ENCODE measurements at places on chromosomes 6 and 20.

- no peak for DNase-seq
Measured at GRCh38 chr20:8385247-8385646, 253.2 kb downstream of the PLCB1 start.

DNA sequence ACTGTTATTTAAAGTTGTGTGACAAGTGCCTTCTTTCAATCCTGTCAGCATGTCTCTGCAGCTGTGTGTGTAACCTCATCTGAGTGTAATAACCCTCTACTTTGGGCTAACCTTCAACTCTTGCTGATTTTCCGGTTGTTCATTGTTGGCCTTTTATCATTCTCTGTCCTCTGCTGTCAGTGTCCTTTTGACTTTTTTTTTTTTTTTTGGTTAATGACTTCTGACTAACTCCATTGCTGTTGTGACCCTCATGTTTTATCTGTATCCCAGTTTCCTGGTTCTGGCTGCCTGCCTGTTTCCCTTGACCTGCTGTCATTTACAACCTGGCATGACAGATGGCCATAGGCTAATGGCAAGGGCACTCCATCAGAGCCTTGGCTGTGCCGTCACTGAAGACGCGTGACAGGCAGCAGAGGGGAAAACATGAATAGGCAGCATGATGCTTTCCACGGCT lies 145.7 kb upstream of the MAN1A1 start:
- DNase-seq = peak; percentile 59

- no peak for DNase-seq
Measured at GRCh38 chr6:139010674-139011073, 17.9 kb upstream of the ABRACL start.

GRCh38 chr20:17431621-17432364 lies 99.4 kb downstream of the BFSP1 start:
- DNase-seq = no peak

DNA sequence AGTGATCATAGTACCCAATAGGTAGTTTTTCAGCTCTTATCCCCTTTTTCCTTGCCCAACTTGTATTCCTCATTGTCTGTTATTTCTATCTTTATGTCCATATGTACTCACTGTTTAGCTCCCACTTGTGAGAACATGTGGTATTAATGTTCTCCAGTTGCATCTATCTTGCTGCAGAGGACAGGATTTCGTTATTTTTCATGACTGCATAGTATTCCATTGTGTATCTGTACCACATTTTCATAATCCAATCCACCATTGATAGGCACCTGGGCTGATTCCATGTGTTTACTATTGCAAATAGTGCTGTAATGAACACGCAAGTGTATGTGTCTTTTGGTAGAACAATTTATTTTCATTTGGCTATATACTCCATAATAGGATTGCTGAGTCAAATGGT lies 819.5 kb upstream of the ADGRB3 start:
- DNase-seq = no peak

DNA sequence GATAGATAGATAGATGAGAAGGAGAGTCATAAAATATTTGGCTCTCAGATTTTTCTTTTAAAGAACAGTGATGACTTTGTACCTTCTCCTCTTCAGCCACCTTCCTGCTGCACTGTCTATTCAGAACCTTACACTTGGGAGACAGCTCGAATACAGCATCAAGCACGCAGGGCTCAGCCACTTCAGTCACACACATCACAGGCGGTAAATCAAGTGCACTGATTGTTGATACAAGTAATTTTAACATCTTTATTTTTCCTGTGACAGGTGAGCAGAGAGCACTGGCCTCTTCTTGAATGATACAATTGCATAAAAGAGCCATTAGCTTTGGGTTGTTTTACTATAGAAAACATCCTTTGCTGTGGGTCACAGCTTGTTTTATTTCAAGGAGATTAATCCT lies 1118.5 kb upstream of the EYS start:
- no peak for DNase-seq

All from suprapubic skin (tissue), 4 donors.